ENCODE measurements at places on chromosomes 16 and 17.
A peak's percentile ranks its signal among the peaks of the same experiment; 100 is the strongest.

DNA sequence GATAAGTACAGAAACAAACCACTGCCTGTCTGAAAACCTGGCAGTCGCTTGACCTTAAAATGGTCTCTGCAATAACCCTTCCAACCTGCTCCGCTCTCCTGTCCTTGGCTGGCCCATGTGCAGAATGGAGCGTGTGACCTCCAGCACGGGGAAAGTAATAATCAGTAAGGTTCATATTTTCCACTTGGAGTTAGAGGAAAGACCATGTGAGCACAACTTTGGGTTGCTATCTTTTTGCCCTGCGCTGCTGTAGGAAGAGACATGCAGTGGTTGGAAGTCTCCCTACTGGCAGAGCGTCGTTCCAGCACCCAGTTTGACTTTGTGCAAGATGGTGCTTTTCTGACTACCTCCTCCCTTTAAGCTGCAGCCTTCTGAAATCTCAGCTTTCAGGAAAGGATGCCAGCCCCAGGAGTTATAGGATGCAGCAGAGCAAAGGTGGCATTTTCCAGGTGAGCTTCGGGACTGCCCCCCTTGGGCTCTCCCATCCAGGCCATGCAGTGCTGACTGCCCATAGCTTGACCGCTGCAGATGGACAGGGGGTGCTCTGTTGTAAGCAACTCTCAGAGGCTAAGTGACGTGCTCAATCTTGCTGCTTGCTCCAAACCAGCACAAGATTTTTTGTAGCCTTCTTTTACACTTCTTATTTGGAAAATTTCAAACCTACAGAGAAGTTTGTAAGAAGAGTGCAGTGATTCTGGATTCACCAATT, 110.7 kb upstream of the NOL11 start:
- DNase-seq: no peak

GRCh38 chr17:48025904-48026501, 11.6 kb downstream of the COPZ2 start:
- DNase-seq: no peak

DNA sequence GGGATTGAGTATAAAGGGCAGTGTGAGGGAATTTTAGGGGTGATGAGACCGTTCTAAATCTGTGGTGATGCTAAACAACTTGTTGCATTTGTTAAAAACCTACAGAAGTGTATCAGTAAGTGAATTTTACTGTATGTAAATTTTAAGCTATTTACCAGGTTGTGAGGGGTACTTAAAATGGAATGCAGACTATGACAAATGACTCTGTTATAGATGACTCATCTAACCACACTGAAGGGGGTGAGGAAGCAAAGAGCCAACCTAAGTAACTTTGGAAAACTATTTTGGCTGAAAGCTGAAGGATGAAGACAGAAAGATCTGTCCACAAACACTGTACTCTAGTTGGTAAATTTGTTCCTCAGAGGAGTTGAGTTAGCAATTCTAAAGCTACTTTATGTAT, 5.3 kb upstream of the MKS1 start:
- no peak for DNase-seq

- DNase-seq: no peak
These were observed 29.7 kb downstream of the FAM222B start for GRCh38 chr17:28812748-28813377.

GRCh38 chr17:82077617-82078358, 12.2 kb upstream of the DUS1L start:
- DNase-seq: no peak

- DNase-seq: no peak
These were observed 17.4 kb upstream of the ERN1 start for GRCh38 chr17:64147110-64148016.

DNA sequence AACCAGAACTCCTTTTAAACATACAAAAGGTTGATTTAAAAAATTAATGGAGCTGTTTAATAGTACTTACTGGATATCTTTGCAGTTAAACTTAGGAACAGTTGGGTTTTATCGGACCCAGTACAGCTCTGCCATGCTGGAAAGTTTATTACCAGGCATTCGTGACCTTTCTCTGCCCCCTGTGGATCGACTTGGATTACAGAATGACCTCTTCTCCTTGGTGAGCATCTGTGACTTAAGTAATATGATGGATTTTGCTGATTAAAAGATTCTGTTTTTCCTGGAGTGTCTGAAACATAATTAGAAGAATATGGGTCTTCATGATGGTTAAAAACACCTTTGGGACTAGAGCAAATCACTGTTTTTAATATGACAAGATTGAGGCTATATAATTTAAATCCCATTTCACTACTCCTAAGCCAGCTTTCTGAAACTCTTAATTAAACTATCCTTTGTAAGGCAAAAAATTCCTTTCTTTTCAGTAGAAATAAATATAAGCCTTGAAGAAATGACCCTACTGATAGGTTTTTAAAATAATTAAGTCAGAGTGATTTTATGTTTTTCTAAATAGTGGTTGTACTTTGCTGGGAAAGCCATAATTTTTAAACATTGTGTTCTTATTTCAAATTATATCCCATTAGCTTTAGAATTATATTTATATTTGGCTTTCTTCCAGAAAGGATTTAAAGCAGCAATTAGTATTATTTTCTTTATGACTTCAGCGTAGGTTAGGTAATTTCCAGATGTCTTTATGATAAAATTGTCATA, 45.7 kb upstream of the KPNB1 start:
- no peak for DNase-seq

DNA sequence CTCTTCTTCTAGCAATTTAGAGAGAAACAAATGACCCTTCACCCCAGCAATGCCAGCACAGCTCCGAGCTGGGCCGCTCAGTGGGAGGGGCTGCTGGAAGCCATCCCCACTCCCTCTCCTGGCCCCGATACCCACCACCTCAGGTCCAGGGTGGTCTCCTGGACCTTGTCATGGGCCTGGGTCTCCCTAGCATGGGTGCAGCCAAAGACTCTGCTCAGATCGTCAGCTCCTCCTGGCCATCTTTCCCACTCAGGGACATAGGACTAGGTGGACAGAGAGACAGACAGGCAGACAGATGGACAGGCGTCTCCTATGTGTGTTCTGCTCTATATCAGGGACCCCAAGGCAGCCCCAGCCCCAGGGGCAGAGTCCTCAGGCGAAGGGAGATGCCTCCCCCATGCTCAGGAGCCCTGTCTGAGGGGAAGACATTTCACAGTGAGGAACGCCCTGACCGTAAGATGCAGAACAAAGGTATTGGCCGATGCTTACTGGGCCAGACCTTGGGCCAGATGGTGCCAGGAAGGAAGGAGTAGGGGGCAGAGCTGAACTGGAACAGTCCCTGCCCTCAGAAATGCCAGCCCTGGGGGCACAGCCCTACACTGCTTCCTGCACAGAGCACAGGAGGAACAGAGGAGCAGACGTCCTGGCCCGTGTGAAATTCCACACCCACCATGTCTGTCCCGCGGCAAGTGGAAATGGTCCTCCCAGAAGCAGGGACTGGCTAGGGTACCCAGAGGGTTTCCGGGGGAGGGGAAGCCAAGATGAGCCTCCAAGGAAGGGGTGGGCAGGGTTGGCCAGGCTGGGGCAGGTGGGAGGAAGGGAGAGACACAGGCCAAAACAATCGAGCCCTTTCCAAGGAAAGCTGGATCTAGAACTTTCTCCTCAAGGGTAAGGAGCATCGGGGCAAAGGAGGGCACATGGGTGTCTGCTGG, 13.0 kb downstream of the PITPNM3 start:
- DNase-seq: no peak

DNA sequence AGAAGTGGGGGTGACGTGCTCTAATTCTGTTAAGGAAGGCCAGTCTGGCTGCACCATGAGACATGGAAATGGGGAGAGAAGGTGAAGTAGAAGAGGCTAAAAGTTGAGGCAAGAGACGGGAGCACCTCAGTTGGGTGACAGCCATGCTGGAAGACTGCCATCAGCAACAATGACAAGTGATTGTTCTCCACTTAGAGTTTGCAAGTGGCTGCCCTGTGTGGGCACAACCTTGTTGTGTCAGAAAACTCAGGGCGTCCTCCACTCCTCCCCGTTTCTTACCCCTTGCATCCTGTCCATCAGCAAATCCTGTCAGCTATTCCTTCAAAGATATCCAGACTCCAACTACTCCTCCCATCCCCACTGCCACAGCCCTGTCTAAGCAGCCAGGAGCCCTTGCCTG, 17.6 kb downstream of the CES1 start:
- DNase-seq: no peak

GRCh38 chr16:31871510-31871909, 2.1 kb upstream of the ZNF267 start:
- no peak for DNase-seq

DNA sequence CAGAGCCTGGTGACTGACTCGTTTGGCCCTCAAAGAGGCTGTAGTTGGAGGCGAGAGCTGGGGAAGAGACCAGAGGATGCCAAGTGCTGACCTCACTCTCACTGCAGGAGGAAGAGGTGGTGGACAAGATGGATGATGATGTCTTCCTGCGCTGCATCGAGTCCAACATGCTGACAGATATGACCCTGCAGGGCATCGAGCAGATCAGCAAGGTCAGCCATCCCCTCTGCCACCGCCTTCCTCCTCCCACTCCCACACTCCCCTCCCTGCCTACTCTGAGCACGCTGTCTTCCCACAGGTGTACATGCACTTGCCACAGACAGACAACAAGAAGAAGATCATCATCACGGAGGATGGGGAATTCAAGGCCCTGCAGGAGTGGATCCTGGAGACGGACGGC, 26.9 kb downstream of the POLR2A start:
- DNase-seq: no peak

DNA sequence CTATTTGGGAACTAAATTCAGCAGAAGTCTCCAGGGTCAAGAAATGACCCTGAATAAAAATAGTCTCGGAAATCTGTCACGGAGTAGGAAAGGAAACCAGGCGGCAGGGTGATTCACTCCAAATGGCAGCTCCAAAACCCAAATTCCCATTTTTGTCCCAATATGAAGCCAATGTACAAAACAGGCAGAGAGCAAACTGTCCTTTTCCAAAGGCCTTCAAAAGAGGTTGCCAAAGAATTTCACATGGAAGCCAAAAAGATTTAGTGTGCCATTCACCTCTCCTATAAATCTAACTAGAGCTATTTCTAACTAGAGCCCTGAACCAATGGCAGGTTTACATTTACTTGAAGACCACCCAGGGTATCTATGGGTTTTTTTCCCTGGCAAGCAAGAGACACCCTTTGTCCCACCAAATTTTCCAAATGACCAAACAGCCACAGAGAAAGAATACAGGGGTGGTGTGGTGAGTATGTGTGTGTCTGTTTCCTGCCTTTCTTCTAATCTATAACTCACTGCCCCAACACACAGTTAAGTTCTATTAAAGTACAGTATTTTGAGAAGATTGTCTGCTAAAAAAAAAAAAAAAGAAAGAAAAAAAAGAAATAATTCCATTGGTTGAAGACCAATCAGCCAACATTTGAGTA, 6.8 kb downstream of the MYO1D start:
- no peak for DNase-seq

- DNase-seq: no peak
These were observed 24.3 kb upstream of the COL1A1 start for GRCh38 chr17:50225701-50226240.

- no peak for DNase-seq
These were observed 12.2 kb downstream of the CD300LD start for GRCh38 chr17:74579900-74580299.

DNA sequence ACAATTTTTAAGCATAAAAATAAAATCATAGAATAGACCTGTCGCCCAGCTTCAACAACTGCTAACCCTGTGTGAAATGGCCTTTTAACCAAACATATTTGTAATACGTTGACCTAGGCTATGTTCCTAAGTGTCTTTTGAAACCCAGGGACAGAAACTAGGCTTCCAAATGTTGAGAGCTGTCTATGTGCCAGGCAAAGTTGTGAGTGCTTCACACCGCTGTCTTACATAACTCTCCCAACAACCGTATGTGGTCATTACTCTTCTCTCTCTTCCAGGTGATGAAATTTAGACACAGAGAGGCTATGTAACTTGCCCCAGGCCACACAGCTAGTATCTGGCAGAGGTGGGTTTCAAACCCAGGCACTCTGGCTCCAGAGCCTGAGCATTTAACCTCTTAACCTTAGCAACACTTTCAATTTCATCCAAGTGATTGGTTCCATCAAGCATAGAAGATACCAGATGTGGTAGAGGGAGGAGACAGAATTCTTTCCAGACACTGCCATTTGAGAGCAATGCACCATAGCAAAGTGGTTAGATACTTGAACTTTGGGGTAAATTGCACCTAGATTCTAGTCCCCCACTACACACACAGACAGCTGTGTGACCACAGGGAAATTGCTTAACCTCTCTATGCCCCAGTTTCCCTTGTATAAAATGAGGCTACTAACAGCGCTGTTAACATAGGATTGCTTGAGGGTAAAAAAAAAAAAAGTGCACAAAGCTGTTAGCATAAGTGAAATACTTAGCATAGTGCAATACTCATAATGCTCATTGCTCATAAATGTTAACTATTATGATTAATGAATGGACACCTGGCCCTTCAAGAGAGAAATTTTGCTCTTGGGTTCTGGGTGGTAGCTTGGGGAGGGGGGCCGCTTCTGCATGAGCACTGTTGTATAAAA, 160.6 kb downstream of the IRX3 start:
- no peak for DNase-seq

DNA sequence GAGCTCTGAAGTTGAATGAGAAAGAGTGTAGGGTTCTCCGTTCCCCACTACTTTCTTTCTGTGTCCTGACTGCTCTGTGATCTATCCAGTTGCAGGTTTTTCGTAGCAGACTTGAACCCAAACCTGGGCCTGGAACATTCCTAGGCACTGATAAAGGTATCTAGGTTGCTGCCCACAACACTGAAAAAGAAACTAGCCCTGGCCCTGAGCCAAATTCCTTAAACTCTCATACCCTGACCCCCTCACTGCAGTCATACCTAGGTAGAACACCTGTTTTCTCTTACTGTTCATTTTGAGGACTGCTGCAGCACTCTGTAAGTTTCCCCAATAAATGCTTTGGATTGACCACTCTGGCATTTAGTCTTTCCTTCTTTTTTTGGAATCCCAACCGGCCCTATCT, 5.4 kb downstream of the HYDIN start:
- DNase-seq: no peak

GRCh38 chr16:3023669-3024478, at the start of the genes HCFC1R1 and THOC6:
TSS of gene HCFC1R1 (minus strand) at chr16:3023942. CDS start at chr16:3023941, 1 bp downstream.
TSS of gene THOC6 (plus strand) at chr16:3024035. CDS start at chr16:3024327, 292 bp downstream.
- DNase-seq: peak; percentile 96

- no peak for DNase-seq
These were observed 49.3 kb downstream of the ZNF652 start for GRCh38 chr17:49312722-49313121.

GRCh38 chr17:883586-883962, 96.0 kb downstream of the NXN start:
- no peak for DNase-seq

DNA sequence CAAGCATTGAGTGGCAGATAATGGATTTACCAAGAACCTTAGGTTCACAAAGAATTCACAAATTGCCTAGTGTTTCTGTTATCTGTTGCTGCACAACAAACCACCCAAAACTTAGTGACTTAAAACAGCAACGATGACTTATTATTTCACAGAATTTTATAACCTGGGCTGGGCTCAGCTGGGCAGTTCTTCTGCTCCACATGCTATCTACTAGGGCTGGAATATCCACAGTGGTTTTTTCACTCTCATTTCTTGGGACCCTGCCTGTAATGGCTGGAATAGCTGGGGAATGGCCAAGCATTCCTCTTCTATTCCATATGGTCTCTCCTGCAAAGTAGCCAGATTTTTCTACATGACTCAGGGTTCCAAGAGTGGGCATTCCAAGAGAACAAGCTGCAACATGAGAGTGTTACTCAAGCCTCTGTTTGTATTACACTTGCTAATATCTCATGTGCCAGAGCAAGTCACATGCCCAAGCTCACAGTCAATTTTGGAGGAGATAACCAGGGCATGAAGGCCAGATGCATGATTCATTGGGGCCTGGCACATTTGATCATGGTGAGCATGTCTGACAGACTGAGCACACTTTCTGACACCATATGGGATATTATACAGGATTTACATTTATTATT, 4.9 kb upstream of the PSMD7 start:
- no peak for DNase-seq

Measured in stimulated activated CD8-positive, alpha-beta memory T cell treated with anti-CD3 and anti-CD28 coated beads, Interleukin-2, amount 100 ng/mL, for 48 hours (primary cell).